Fibroblast of lung (primary cell): ENCODE measurements at places on chromosomes 2 and 18. TPM values are rescaled to one million over a fixed set of nuclear protein-coding genes. Genes with fewer than 3 reads are reported as not detected.

The PCARE gene
- under 0.01 TPM in 1 of 2 replicates, not detected in the other for total RNA-seq

GRCh38 chr18:63899206-63899605 is 8.6 kb upstream of the SERPINB10 start:
- DNase-seq, result no peak

DNA sequence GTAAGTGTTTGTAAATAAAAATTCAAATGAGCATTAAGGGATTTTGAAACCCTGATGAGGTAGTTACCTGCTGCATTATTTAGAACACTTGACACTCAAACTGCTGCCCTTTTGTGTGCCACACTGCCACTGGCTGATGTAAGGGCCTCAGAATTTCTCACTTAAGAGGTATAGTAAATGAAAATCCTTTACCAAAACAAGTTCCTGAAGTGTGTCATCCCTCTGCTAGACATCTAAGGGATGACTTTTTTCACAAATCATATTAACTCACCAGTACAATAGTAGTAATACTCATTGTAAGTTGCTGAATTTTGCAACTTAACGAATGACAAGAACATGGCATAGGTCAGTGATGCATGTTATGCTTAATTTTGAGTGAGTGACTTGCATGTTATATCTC is 274.9 kb upstream of the UBE2E3 start:
- peak; percentile 5 for DNase-seq

The SERPINB8 gene
- 8.7 and 9.7 TPM in 2 replicates for total RNA-seq

The PSMD14 gene
- 57.0 and 69.2 TPM in 2 replicates for total RNA-seq

DNA sequence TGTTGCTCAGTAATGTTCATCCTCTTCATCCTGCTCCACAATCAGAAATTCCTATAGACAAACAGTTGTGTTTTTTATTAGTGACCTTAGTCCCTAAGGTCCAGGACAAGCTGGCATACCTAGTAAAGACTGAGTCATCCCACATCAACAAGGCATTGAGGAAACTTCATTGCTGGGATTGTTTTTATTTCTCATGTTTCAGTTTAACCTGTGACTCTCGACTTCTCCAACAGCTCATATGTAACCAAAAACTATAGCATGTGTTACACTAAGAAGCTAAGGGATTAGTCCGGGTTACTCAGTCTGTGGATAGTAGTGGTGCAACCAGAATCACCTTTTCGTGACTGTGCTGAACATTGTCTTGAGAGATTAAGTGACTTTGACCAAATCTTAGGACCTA is 292.1 kb downstream of the RDH14 start:
- peak; percentile 17 for DNase-seq

GRCh38 chr2:206231669-206232286 is 42.7 kb upstream of the ZDBF2 start:
- no peak for DNase-seq

DNA sequence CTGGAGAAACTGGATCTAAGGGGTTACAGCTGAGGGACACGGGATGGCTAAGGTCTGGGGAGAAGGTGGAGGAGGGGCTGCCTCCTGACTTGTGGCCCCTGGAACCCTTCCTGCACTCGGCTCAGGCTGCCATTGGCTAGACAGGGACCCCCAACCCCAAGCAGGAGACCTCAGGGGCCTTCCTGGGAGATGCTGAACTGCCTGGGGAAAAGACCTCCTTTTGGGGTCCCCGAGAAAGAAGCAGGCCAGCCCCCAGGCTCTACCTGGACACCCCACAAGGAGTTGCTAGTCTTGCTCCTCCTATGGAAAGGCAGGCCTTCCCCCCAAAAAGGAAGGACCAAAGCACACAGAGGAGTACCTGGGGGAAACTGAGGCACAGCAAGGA is 10.1 kb upstream of the BOK start:
- no peak for DNase-seq

DNA sequence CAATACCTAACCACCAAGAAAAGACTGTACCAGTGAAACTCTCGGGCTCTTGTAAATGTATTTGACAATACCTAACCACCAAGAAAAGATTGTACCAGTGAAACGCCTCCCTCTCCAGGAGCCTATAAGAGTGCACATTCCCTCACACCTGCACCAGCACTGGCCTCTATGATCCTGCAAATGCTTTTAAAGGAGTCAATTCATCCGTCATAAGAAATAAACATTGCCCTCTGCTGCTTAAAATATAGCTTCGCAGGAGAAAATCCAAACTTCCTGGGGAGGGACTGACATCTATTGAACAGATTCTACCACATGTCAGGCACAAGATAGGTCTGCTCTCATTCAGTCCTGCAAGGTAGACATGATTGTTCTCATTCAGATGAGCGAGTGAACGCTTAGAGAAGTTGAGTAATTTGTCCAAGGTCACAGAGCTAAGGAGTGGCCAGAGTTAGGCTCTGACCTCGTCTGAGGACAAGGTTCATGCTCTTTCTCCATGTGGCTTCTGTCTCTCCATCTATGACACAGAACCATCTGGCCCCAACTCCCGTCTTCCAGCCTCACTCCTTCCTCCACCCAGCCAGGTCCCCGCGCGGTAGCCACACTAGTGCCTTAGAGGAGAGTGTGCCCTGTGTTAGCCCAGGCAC is 38.7 kb downstream of the MCFD2 start:
- peak; percentile 84 for DNase-seq

GRCh38 chr2:7027956-7028655 is 110.9 kb downstream of the RNF144A start:
- DNase-seq, result no peak

DNA sequence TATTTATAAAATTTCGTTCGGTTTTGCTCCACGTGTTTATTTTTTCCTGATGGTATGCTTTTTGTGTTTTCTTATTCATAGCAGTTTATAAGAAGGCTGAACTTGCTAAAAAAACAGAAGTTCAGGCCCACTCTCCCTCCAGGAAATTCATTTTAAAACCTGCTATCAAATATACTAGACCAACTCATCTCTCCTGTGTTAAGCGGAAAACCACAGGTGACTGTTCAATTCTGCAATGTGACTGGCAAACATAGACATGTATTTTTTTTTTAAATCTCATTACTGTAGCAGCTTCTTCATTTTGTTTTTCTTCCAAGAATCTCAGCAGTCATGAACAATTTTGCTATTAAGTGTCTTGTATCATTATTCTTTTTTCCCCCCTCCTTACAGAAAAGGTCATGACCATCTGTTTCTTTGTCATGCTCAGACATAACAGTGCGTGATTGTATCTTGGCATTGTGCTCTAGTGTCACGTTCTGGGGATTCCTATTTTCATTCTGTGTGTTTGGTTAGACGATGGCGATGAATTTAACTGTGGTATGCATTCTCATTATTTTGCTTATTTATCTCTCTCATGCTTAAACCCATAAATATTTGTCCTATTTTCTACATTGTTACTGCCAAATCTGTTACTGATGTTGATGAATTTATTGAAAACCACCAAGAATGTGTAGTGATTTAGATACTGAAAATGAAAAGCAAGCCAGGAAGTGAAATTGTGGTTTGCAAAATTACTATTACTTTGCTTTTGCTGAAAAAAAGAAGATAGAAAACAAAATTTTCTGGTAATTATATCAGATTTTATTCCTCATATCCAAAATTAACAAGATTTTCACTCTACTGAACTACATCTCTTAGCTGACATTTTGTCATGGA is 74.6 kb upstream of the UNC80 start:
- DNase-seq, result peak; percentile 32

- DNase-seq, result peak; percentile 12
Observed at GRCh38 chr2:21820271-21820670, 696.5 kb downstream of the TDRD15 start.

- DNase-seq, result peak; percentile 32
Observed at GRCh38 chr2:160751021-160751420, 257.4 kb upstream of the RBMS1 start.

DNA sequence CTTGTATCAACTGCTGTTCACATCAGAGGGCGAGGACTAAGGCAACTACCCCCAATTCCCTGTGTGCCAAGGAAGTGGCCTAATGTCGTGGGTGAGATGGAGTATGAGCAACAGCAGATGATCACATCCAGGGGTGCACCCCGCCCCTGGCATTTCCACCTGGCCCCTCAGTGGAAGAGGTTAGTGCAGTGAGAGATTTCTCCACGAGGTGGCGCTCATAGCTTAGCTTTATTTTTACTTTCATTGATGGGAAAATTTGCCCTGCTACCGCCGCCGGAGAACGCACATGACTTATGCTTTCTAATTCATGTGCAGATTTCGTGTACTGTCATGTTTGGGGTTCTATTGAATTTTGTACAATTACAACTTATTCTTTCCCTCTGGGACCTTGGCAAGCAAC is 470.6 kb upstream of the MEX3C start:
- DNase-seq, result peak; percentile 11

DNA sequence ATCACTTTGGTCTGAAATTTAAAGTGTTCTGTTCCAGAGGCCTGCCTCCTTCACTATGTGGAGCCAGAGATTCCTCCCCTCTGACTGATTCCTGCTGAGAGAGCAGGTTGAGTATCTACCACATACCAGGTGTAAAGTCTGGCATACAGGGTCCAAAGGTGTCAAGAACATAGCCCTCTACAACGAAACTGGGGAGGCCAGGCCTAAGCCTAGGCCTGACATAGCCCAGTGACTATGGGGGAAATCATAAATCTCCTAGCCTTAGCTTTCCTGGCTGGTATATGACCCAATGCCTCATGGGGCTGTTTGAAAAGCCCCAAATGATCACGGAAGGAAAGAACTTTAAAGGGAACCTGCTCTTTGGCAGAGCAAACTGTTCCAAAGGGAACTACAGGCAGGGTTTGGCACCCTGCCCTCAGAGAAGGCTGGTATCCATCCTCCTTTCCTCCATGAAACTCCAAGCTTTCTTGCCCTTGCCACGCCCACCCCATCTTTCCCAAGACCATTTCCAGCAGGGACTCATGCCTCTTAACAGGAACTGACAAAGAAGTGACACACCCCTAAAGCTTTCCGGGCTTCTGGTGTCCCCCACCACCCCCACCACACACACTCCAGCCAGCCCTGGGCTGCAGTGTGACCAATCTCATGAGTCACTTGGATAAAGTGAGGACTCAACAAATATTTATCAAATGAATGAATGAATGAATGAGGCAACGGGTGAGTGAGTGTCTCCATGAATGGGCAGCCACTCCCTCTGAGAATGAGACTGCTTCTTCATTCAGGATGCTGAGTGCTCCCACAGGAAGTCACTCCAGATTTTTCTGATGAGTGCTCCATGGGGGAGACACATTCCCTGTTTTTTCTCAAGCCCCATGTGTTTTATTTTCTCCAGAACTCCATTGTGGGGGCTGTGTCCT is 114.5 kb upstream of the STPG4 start:
- peak; percentile 99 for DNase-seq

The OXER1 gene
- 0.17 and 0.26 TPM in 2 replicates for total RNA-seq

DNA sequence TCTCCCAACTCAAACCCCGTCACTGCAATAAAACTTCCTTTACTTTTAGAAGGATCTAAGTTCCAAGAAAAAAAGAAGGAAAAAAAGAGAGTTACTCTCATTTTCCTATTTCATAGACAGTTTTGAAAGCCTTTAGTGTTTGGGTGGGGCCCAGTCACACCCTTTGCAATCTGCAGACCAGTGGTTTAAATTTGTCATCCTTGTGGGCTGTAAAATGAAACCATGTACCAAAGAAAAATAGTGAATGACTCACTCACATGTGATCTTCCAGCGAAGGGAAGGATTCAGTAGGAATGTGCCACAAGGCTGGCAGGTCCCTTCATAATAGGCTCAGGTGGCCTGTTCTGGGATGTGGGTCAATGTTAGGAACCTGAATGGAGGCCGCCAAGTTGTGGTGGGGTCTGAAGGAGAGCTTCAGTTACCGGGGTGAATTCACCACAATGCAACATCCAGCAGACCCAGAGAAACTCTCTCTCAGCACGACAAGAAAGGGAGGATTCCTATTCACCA is 28.3 kb downstream of the ANXA4 start:
- DNase-seq, result peak; percentile 92

GRCh38 chr2:44273596-44273995 is 1.7 kb upstream of the SLC3A1 start:
- peak; percentile 2 for DNase-seq

The MEP1B gene
- total RNA-seq, result under 0.01 TPM in 2 replicates

- DNase-seq, result peak; percentile 23
Observed at GRCh38 chr2:62573936-62574335, 67.9 kb upstream of the TMEM17 start.
